ENCODE measurements at places on chromosomes 7 and 10.

DNA sequence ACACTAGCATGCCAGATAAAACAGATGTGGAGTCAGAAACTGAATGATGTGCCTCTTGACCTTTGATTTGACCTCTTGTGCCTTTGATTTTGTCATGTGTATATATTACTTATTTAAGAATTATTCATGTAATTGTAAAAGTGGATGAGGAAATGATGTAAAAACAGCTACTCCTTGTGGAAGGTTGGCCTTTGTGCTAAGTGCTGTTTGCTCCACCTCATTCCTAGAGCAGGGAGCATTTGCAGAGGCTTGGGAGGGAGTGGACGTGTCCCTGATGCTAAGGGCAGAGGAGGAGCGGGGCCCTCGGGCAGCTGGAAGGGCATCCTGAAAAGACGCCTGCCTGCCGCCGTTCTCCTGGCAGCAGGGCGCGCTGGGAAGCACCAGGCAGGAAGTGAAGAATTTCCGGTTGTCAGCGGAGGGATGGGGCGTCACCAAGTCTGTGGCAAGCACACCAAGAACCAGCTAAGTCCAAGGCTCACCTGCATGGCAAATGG lies 197.6 kb upstream of the ZNF32 start:
- no peak for DNase-seq

DNA sequence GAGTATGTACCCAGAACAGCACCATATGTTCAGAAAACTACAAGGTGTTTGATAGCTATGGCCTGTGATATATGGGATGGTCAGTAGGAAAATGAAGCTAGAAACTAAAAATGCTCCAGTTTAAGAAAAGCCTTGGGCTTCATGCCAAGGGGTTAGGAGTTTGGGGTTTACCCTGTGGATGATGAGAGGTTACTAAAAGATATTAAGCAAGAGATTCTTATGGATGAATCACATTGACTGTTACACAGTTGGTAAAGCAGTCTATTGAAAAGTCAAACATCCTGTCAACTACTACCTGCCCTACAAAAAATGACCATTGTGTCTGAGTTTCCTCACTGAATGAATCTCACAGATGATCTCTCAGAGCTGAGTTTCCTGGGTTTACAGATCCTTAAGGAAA lies 166.2 kb upstream of the INHBA start:
- no peak for DNase-seq

DNA sequence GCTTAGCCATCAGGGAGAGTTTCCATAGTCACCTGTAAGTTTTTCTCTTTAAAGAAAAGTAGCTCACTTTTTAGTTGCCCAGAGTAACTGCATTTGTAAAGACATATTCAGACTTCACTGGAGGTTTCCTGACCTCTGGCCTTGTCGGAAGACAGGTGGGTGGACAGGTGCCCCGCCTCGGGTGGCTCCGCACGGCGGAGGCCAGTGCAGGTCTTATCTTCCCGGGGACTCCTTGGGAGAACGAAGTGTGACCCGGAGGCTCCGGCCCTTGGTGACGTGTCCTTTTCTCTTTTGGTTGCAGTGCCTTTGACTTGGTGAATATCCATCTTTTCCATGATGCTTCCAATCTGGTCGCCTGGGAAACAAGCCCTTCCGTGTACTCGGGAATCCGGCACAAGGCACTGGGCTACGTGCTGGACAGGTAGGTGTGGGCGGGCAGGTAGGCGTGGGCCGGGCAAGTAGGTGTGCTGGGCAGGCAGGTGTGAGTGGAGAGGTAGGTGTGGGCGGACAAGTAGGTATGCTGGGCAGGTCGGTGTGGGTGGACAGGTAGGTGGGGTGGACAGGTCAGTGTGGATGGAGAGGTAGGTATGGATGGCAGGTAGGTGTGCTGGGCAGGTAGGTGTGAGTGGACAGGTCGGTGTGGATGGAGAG lies 75.8 kb downstream of the NKX6-2 start:
- DNase-seq, result no peak

DNA sequence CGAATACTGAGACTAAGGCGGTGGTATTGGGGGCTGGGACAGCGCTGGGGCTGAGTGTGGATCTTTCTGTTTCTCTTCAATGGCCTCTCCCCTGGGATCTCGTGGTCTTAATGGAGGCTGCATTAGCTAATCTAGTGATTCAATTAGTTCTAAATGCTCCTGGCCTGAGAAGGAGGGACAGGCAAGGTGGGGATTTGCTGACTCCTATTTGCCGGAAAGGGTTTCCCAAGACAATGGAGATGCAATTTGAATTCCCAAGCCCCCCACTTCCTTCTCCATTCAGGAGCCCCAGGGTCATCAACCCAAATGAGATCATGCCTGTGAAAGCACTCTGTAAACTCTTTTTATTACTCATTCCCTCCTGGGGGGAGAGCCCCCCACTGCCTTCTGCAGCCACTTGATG lies 111.7 kb upstream of the PLXNA4 start:
- no peak for DNase-seq

DNA sequence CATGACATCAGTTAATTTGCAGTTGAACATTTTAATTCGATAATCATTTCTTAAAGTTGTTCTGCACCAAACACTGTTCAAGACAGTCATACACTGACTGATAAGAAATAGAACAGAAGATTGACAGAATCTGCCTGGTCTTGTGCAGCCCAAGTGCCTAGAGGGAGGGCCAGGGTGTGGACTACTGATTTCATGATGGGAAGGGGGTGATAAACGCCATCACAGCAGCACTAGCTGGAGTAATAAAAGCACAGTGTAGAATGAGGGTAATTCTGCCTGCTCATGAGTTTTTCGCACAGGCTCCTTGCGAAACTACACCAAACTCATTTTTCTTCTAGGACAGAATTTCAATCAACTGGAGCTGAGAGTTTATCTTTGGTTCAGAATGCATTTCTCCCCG lies 270.1 kb downstream of the ARL4A start:
- no peak for DNase-seq

Data from progenitor cell of endocrine pancreas (in vitro differentiated cells).